ENCODE measurements at places on chromosomes 5 and 9.

DNA sequence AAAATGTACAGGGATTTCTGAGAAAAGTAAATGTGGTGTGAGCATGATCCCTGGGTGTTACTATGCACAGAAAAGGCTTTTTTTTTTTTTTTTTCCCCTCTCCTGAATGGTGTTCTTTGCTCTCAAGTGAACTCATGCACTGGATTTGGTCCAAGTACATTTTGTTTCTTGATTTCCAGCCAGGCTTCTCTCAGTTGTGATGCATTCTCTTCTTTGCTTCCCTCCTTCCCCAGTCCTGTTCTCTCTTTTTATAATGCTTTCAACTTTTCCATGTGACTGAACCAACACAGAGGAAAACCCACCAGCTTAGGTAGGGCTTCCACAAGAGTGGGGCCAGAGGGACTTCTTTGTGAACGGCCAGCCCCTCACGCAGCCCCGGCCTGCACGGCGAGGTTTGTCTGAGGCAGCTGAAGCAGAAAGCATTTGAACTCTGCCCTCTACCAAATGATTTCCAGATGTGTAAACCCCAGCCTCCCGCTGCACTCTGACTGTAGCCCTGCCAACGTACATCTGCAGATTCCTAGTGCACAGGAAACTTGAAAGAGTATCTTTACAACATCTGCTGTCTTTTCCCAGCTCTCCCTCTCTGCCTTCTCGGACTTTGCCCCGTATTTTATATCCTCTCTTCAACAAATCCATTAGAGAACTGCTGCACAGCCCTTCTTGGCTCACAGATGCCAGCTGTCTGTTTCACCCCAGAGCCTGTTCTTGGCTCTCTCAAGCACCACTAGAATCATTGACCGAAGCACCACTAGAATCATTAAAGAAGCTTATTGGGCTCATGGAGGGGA lies 71.8 kb upstream of the CD180 start:
- no peak for DNase-seq

DNA sequence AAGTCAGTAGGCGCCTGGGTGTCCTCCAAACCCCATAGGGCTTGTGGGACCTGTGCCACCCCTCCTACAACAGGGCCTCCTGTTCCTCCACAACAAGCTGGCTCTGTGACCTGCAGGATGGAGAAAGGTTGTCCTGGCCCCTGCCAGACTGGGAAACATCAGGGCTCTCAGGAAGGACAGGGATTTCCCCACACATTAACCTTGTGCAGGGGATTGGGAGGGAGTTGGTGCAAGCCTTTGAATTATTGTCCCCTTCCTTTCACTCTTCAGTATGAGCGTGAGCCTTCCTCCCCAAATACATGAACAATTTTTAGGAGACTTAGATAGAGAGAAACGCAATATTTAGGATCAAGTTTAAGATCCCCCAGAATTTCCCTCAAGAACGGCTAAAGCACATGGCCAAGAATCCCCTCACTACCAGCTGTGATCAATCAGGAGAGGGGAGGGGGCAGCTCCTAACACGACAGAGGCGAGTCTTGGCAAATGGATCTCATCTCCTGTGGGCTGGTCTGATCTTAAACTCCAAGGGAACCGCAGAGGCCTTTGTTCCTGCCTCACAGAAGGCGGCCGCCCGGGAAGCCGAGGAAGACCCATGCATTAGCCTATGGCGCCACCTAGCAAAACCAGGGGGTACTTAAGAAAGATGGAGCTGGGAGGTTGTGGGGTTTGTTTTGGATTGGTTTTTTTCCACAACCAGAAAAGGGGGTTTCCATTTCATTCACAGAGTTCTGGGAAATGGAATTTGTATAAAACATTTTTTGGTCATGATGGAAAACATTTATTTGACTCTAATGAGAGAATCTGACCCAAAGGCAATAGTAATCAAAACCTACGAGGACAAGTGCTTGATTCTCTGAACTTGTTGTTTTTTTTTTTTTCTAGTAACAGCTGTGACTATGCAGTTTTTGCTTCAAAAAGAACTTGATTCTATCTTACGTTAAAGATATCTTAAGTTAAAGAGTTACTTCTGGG lies 36.1 kb upstream of the OSMR start:
- DNase-seq = peak; percentile 3

- no peak for DNase-seq
These were observed 12.9 kb downstream of the ANXA2R start for GRCh38 chr5:43027054-43027785.

DNA sequence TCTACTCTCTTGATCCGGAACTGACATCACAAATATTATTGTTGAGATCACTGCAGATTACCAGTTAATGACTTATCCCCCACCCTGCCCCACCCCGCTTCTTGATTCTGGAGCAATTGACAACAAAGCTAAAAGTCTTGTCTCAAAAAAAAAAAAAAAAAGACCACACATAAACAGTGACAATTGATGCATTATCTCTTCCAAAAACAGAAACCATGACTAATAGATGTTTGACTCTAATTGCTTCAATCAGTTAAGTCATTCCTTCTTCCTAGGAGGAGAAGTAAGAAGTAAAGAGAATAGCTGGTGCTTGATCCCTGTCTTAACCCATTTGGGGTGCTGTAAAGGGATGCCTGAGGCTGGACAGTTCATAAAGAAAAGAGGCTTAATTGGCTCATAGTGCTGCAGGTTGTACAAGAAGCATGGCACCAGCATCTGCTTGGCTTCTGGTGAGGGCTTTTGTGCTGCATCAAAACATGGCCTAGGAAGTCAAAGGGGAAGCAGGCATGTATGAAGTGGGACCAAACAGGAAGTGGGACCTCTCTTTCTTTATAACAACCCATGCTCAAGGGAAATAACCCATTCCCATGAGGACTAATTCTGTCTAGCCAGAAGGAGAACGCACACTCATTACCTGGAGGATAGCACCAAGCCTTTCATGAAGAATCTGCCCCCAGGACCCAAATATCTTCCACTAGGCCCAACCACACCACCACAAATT lies 158.7 kb downstream of the TMEM167A start:
- DNase-seq = no peak

DNA sequence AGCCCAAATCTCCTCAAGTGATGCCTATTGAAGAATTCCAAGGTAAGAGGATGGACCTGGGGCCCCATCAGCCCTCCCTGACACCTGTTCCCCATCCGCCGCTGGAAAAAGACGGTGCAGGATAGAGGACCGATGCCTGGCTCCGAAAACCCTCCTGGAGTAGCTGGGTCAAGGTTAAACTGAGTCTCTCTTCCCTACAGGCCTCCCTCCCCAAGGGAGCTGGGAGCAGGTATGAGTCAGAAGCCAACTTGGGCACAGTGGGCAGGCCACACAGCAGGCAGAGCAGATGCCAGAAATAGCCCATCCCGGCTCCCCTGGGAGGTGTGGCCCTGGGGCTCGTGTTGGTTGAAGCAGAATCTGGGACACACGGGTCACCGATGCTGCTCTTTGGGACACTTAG lies 75.6 kb downstream of the NTNG2 start:
- DNase-seq = no peak

DNA sequence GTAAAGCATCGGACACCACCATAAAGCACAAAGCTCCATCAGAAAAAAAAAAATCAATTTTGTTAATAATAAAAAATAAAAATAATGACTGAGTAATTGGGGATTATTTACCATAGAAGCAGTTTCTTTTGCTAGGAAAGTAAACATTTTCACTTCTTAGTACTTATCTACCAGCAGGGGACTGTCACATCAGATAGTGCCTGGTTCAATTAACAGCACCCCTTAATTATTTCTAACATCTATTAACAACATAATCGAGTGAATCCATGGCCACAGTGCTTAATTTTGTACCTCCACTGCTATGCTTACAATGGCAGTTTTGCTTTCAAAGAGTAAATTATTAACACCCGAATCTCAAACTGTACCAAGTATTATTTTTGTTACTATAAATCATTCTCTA lies 221.7 kb downstream of the SMARCA2 start:
- no peak for DNase-seq

- DNase-seq = no peak
These were observed 190.9 kb upstream of the FREM1 start for GRCh38 chr9:15101095-15101494.

DNA sequence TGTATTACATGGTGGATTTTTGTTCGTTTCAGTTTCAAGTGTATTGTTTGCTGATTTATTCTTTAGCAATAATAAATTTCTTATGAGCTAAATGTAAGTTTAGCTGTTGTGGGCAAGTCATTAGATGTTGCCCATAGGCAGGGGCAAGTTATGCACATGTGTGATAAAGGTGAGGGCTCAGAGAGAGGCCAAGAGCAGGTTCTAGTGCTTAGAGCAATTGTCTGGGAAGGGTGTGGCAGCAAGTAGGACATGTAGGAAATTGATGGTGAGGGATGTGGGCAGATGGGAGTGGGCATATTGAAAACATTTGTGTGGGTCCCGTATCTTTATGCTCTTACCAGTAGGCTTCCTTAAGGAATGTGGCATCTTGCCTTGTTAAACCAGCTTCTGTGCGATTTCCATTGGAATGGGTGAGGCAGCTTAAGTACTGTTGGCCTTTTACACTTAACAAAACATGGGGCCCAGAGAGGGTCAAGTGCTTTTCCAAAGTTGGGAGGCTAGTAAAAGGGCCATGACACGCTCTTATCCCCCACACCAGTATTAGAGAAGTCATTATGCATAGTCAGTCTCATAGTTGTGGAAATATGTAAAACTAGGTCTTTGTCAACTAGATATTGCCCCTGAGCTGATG lies 60.6 kb downstream of the KDM4C start:
- DNase-seq = no peak

DNA sequence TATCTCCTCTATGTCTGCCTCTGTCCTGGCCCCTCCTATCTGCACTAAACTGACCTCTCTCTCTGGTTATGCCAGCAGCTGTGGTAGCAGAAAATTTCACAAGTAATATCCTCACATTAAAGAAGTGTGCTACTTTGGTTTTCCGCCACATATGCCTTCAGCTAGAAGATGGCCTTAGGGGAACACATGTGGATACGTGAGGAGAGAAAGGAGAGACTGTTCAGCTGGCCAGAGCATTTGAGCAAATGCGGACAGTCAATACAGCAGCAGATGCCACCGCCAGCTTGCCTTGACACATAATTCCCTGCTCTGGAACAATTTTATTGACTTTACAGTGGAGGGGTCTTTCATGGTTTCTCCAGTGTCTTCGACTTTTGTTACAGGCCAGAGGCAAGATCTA lies 434.6 kb downstream of the TAF11L14 start:
- DNase-seq = no peak

DNA sequence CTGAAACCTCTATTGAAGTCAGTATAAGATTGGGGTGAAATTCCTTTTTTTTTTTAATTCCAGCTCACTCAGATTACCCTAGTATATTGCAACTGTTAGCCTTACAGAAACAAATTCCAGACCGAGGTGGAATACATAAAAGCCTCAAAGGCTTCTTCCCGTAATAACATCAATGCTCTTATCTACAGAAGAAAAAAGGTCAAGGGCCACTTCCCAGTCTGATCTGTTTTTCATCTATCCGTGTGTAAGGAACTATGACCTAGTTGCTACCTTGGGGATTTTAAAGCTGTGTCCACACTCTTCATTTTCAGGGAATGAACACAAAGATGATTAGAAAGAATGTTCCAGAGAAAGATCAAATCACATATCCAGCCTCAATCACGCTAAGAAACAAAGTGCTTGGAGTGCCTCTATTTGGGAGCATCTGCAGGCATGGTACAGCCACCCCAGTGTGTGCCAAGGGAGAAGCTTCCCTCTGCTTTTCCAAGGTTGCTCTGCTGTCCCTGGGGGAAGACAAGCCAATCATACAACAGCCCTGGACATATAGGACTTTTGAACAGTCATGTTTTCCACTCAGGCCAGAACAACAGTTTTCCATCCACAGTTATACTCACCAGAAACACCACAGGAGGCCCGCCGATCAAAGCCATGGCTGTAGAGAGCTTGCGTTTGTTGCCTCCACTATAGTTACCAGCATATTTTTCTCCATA lies 23.5 kb downstream of the NIPSNAP3B start:
- no peak for DNase-seq

DNA sequence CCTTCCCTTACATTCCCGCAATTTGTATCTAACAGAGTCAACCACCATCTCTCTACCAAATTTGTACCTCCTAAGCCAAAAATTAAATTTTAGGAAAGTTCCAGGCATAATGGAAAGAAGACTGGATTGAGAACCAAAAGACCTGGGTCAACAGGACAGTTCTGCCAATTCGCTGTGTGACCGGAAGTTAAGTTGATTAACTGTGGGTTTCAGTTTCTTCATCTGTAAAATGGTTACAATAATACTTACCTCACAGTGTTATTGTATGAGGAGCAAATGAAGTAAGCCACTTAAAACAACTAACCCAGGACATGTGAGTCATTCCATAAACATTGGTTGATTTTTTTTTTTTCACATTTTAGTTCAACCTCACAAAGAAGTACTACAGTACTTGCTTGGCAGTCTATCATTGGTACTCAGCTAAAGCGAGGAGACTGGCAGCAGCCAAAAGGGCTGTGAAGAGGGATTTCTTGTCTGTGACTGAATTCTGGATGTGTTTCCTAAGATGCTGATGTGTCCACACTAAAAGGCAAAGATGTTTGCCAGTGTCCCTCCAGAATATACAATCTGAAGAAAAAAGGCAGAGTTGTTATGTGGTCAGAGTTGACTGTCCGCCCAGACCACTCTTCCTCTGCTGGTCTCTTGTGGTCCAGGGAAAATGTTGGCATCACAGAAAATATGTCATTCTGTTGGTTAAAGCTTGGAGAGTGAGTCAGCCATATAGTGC lies 198.6 kb downstream of the TLE1 start:
- no peak for DNase-seq

- no peak for DNase-seq
These were observed 352.1 kb downstream of the GADD45G start for GRCh38 chr9:89956907-89957306.

- no peak for DNase-seq
These were observed 31.8 kb downstream of the FABP6 start for GRCh38 chr5:160260881-160261815.

- no peak for DNase-seq
These were observed 298.5 kb upstream of the CDH18 start for GRCh38 chr5:20286512-20286911.

DNA sequence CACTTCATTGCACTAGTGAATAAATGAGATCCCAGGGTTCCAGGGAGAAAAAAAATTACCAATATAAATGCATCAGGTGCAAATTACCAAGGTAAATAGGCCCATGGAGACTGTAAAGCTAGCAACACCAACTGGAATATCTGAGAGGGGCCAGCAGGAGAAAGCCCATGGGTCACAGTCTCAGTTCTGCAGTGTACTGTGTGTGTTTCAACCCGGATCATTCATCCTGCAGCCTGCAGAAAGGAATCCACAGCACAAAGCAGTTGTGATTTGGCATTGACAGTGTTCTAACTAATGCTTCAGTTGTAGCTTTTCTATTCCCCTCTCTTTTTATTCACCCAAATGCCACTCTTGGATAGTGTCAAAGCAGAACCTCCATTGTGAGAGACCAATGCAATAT lies 171.0 kb downstream of the EFNA5 start:
- no peak for DNase-seq

All from activated T-cell treated with anti-CD3 and anti-CD28 coated beads for 4 hours (primary cell).